ENCODE measurements at places on chromosomes 7 and 10.

DNA sequence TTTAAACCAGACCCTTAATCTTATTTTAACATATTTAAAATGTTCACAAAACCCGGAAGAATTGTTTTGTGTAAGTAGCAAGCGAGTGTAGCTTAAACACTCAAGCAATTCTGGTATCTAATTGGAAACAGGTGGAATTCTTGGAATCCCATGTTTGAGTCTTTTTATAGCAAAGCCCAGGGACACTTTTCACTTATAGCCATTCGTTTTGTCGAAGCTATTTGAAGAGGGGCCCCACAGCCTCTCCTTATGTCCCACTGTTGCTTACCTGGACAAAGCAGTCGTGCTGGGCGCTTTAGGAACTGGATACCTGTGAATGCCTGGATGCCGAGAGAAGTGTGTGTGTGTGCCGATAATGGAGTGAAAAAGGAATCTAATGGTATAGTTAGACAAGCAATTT, 3.3 kb downstream of the CUX1 start:
- no peak for DNase-seq

- DNase-seq = no peak
Observed at GRCh38 chr10:18647945-18648344, 3.4 kb downstream of the NSUN6 start.

GRCh38 chr7:48042636-48043035, 7.3 kb downstream of the C7orf57 start:
- DNase-seq = no peak

GRCh38 chr10:78250313-78251015, 216.8 kb downstream of the RPS24 start:
- peak; percentile 7 for DNase-seq

- peak; percentile 62 for DNase-seq
Observed at GRCh38 chr7:134327896-134328295, 11.2 kb upstream of the SLC35B4 start.

GRCh38 chr7:45367026-45367425, 207.1 kb upstream of the ADCY1 start:
- DNase-seq = no peak

GRCh38 chr7:123809471-123809870, 35.5 kb upstream of the HYAL4 start:
- DNase-seq = no peak

- no peak for DNase-seq
Observed at GRCh38 chr7:70855373-70855772, 276.6 kb upstream of the GALNT17 start.

- peak; percentile 9 for DNase-seq
Observed at GRCh38 chr7:96224685-96225084, 97.2 kb downstream of the SLC25A13 start.

DNA sequence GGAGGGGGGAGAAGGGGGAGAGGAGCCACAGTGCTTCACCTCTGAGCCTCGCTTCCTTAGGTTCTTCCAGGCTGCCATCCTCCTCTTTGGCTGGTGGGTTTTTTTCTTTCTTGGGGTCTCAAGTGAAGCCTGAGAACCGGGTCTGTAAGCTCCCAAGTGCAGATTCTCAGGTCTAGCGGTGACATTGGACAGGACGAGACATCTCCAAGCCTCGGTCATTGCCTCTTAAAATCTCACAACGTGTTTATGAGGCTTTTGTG, 817 bp upstream of the IL15RA start:
- DNase-seq = no peak

GRCh38 chr10:31912898-31913850, 15.5 kb downstream of the ARHGAP12 start:
- no peak for DNase-seq

GRCh38 chr10:124105045-124105444, 11.6 kb upstream of the CHST15 start:
- DNase-seq = no peak

DNA sequence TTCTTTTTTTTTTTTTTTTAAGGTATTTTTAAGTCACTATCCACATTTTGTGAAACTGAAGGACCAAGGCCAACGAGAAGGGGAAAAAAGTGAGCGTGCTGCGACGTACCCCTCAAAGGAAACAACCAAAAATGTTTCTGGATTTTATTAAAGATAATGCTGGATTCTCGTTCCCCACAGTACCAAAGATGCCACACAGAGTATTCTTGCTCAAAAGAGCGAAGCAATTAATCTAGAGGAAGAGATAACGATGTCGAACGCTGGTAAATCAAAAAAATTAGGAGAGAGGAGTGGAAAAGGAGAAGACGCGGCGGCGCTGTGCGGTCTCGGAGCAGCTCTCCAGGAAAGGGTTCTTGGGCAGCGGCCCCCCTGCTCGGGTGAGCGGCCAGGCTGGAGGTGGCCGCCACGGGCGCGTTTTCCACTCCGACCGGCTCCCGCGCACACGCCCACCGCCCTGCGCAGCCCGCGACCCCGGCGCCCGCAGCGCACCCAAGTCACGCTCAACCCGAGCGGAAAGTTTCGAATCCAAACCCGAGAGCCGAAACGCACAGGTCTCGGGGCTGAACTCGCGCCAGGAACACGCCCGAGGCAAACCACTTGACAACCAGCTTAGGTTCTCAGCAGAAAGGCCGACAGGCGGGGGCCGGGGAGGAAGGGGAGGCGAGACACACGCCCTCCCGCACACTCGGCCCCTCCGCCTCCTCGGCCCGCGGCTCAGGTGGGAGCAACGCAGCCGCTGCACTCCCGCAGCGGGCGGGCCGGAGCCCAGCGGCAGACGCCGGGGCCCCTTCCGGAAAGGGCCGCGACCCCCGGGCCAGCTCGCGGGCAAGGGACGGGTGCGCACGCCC, 989 bp downstream of the SRPK2 start:
- peak; percentile 59 for DNase-seq

DNA sequence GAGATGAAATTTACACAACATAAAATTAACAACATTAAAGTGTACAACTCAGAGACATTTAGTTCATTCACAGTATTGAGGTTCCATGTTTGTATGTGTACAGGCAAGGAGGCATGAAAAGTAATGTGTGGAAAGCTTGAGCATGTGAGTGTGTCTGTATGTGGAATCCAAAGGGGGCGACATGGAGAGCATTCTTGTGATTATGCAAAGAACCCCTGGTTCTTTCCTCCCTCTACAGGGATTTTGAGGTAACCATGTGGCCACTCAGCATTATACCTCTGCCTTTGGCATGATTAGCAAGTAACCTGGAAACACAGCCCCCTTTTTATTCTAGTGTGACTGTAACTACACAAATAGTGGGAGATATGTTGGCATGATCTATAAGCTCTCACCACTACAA, 21.0 kb downstream of the OR2F1 start:
- DNase-seq = no peak

DNA sequence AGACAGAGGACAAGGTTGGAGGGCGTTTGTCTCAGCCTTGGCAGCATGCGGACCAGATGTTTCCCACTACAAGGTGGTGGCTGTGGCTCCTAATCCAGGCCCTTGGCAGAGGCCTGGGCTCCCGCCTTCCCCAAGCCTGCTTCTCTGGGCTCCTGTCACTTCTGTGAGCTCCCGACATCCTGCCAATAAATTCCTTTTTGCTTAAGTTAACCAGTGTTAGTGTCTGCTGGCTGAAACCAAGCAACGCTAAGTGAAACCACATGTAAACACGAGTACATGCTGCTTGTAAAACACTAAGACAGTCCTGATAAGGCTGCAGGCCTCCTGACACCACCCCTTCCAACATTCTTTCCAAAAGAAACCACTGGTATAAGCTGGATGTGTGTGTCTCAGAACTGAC, 263.6 kb upstream of the ZMIZ1 start:
- no peak for DNase-seq

- DNase-seq = no peak
Observed at GRCh38 chr7:13414181-13414580, 575.3 kb downstream of the ETV1 start.

GRCh38 chr7:120586571-120586970, 271.4 kb downstream of the TSPAN12 start:
- DNase-seq = no peak

GRCh38 chr7:55026086-55026790, 7.4 kb downstream of the EGFR start:
- DNase-seq = no peak

DNA sequence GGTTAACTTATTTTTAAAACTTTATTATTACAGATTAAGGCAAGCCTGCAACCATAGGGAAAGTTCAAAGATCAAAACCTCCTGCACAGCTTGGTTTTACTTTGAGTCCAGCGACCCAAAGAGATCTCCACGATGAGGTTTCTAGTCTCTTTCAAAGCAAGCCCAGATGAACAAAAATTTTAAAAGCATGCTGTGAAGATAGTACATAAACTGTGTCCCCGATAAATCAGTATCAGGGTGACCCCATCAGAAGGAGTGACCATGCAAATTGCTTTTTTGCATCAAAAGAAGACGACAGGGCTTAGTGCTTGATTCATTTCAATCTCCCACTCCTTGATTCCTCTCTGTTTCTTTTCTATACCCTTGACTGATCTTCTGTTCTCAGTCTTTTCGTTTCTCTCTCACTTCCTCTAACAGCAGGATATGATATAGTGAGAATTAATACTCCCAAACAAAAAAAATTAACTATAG, 16.0 kb upstream of the DNTT start:
- no peak for DNase-seq

- no peak for DNase-seq
Observed at GRCh38 chr10:3420527-3421469, 248.2 kb upstream of the PITRM1 start.

DNA sequence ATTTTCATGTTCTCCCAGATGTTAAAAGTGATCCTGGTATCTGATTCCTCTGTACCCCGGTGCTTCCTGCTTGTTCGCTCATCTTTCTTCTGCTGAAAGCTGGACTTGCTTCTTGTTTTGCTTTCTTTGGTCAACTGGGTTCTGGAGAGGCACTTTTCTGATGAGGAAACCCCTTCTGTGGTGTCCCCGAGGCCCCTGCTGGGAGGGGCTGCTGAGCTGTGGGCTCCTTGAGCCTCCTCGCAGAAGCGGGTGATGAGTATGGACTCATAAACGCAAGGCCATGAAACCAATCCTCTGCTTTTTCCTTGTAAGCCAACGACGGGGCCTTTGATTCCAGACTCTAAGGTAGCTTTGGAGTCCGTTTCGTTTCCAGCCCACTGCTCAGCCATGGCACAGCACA, 7.8 kb downstream of the WIPI2 start:
- DNase-seq = no peak

DNA sequence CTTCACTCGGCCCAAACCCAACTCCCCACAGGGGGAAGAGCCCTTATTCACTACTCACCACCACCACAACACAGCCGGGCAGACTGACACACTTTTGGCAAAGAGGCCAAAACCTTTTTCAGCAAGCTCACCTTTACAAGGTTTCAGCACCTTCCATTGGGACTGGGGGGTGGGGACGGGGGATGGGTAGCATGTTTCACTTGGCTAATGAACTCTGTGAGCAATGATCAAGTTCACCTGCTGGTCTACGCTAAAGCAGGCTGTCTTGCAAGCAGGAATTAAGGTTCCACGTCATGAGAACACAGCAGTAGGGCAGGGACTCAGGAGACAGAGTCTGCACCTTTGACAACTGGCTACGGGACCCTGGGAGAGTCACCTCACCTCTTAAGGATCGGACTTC, 7.0 kb downstream of the FAM53B start:
- DNase-seq = no peak

- no peak for DNase-seq
Observed at GRCh38 chr10:25633542-25633941, 300.5 kb upstream of the MYO3A start.

- no peak for DNase-seq
Observed at GRCh38 chr7:131164025-131164925, 163.4 kb upstream of the MKLN1 start.

DNA sequence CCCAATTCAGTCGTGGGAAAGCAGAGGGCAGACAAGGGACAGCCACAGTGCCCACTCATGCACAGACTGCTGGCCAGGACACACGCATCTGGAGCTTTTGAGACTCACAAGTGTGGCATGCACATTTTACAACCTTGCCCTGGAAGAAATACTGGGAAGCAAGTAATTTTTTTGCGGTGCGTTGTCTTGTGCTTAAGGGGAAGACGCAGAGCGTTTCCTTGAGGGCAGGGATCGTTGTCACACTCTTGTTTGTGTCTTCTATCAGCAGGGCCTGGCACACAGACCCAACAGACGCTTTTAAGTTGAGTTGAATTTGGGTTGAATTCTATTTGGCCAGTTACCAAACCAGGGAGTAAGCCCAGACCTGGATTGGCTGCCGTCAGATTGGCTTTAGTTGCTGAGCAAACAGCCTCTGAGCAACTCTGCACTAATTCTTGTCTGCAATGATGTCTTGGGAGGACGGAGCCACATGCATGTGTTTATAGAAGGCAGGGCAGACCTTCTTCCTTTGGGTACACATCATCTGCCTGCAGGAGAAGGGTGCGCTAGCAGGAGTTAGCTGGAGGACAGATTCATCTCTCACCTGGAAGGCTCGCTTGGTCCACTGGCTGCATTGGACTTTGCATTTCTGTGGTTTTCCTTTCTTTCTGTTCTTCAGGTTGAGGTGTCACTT, 38.4 kb downstream of the IL2RA start:
- no peak for DNase-seq

- DNase-seq = no peak
Observed at GRCh38 chr10:36367362-36367761, 725.3 kb upstream of the FZD8 start.

DNA sequence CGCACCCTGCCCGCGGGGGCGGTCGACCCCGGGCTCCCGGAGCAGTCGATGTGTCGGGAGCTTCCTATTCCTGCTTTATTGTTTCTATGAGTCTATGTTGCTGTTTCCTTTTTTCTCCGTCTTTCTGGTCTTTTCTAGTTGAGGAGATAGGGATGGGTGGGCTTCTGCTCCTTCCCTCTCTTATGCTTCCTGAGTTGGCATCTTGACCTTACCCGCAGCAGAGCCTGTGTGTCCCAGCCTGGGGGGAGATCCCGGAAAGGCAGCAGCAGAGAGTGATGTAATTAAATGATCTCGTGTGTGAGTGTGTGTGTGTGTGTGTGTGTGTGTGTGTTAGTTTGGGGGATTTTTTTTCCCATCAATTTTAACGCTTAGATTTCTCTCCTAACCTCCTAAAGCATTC, 486 bp upstream of the SORCS1 start:
- DNase-seq = no peak

DNA sequence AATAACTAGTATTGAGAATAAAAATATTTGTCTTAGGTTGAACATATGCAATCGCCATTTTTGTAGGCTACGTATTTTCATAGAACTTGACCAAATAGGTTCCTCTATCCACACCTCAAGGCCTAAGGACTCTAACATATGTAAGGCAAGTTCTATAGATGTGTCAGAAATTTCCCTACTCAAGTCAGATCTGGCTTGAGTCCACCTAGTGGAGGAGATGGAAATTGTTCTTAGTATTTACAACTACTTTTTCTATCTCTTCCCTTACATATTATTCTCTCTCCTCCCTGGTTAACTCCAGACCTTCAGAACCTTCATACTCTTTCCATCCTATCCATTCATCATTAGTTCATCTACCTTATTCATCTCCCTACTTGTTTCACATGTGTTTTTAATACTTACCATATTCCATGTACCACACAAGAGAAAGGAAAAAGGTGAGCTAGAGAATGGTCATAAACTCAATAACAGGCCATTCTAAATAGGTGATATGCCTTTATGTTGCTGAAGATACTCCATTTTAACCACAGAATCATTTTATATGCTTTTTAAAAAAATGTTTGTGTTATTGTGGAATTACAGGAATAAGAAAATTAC, 174.5 kb upstream of the HDAC9 start:
- DNase-seq = no peak

GRCh38 chr7:16015981-16016380, 329.5 kb upstream of the MEOX2 start:
- DNase-seq = no peak
